A549 treated with Hydrocortisone at 1 μM for 4 hours (cell line): ENCODE measurements at places on chromosomes 6 and 20. TPM values are rescaled to one million over a fixed set of nuclear protein-coding genes. Genes with fewer than 3 reads are reported as not detected.

Gene OR10C1
- not detected in 5 replicates for total RNA-seq

Gene PTK6
- total RNA-seq: 2.7 to 3.6 TPM (median 2.9 TPM) in 5 replicates

Gene FOXQ1
- total RNA-seq: 2.8 to 5.3 TPM (median 5.0 TPM) in 5 replicates

Gene HLA-DMB
- total RNA-seq: 1.4 to 2.2 TPM (median 1.7 TPM) in 5 replicates

Gene HEY2
- 0.05 to 0.07 TPM (median 0.06 TPM) in 3 of 5 replicates, not detected in the others for total RNA-seq

Gene ARHGAP40
- 0.08 TPM in 1 of 5 replicates, not detected in the others for total RNA-seq

Gene CEP43
- total RNA-seq: 8.8 to 9.9 TPM (median 9.2 TPM) in 5 replicates

Gene WFDC10B
- not detected in 5 replicates for total RNA-seq

Gene SLC22A1
- total RNA-seq: 1.4 to 2.2 TPM (median 2.0 TPM) in 5 replicates

Gene TBX18
- total RNA-seq: 19.2 to 23.9 TPM (median 22.1 TPM) in 5 replicates

Gene CALHM6
- not detected in 5 replicates for total RNA-seq

Gene RNASET2
- total RNA-seq: 12.9 to 17.0 TPM (median 16.6 TPM) in 5 replicates

Gene PPP1R14C
- 2.4 to 3.4 TPM (median 2.8 TPM) in 5 replicates for total RNA-seq

Gene IMPG1
- total RNA-seq: not detected in 5 replicates

Gene TTLL9
- total RNA-seq: 0.05 to 0.18 TPM (median 0.08 TPM) in 5 replicates

Gene ZC2HC1B
- not detected in 5 replicates for total RNA-seq
